ENCODE measurements at places on chromosomes 6 and 20.

DNA sequence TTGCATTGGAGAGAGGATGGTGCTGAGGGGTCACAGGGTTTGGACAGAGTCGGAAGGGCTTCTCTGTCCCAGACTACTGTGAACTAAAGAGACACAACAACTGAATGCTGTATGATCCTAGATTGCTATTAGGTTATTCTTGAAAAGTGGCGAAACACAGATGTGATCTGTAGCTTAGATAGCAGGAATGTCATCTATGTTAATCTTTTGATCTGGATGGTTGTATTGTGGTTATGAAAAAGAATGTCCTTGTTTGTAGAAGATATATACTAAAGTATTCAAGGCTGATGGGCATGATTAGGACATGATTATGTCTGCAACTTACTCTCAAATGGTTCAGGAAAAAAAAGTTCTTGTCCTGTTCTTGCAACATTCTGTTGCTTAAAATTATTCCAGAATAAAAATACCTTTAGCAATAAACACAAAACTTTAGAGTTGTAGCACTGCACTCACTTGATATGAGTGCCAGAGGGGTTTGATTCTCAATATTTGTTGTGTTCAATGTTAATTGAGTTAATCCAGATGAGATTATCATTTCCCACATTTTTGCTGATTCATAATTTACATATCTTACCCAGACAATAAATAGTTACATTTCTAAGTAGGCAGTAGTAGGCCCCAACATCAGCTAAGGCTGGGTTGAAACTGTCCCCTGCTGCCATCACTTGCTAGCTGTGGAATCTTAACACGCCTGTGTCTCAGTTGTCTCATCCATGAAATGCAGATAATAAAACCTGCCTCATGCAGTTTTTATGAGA lies 645.2 kb downstream of the KIF16B start:
- no peak for DNase-seq

GRCh38 chr20:544153-544725 lies 649 bp upstream of the CSNK2A1 start:
- DNase-seq = no peak

- DNase-seq = no peak
These were observed 280.4 kb downstream of the ALDH8A1 start for GRCh38 chr6:134669485-134669884.

DNA sequence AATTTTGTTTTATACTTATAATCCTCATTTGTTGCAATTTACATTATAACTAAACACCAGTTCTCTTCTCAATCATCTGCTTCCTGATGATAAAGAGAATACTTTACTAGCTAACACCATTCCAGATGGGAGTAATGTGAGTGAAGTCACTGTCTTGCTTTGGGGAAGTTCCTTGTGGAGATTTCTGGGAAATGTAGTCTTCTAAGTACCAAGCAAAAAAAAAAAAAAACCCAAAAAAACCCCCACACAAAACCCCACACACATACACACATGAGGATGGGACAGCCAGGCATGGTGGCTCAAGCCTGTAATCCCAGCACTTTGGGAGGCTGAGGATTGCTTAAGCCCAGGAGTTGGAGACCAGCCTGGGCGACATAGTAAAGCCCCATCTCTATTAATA lies 2.2 kb upstream of the SNPH start:
- DNase-seq = no peak
